ENCODE measurements at places on chromosomes 6 and 20.

- DNase-seq, result no peak
Observed at GRCh38 chr6:99940582-99940981, 53.4 kb downstream of the MCHR2 start.

- no peak for DNase-seq
Observed at GRCh38 chr6:170221753-170222400, 69.0 kb downstream of the DLL1 start.

- DNase-seq, result no peak
Observed at GRCh38 chr6:1335367-1336037, 23.6 kb downstream of the FOXQ1 start.

DNA sequence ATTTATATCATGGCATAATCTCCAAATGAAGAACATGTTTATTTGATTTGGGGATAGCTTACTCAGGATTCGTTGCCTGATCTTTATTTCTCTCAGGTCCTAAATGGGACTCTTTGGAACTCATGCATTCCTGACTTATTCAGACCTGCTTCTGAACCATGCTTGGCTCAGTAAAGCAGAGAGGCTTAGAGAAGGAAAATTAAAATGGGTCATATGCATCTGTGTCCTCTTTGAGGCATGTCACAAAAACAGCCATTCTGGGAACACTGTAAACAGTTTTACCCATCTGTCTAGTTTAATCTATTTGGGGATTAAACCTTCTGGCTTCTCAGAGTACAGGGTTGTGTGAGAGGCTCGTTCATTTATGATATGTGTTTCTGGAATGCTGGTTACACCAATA is 1017.3 kb downstream of the KIF16B start:
- DNase-seq, result no peak

DNA sequence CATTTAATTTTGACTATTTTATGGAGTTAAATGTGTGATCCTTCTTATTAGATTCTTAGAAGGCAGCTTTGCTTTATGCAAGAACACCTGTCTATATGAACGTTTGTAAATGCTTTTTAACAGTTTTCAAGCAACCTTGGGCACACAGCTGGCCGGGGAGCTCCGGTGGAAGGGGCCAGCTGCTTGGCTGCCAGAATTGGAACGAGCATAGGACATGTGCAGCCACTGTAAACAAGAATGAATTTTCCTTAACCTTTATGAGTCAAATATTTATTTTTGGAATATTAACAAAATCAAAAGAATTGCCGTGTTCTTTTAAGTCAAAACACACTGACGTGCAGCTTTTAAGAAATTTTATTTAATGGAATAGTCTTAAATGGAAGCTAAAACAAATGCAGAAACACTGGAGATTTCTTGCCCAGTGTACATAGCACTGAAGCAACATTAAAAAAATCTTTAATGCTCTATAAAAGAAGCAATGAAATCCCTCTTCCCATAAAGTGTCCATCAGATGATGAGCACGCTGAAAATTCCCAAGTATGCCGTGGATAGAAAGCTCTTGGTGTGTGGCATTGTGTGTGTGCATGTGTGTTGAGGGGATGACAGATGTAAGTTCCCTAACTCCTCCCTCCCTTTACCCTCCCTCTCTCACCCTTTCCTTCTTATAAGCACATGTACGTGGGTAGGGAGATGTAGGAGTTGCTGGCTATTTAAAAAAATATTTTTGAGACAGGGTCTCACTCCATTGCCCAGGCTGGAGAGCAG is 208.9 kb upstream of the EXOC2 start:
- DNase-seq, result no peak

DNA sequence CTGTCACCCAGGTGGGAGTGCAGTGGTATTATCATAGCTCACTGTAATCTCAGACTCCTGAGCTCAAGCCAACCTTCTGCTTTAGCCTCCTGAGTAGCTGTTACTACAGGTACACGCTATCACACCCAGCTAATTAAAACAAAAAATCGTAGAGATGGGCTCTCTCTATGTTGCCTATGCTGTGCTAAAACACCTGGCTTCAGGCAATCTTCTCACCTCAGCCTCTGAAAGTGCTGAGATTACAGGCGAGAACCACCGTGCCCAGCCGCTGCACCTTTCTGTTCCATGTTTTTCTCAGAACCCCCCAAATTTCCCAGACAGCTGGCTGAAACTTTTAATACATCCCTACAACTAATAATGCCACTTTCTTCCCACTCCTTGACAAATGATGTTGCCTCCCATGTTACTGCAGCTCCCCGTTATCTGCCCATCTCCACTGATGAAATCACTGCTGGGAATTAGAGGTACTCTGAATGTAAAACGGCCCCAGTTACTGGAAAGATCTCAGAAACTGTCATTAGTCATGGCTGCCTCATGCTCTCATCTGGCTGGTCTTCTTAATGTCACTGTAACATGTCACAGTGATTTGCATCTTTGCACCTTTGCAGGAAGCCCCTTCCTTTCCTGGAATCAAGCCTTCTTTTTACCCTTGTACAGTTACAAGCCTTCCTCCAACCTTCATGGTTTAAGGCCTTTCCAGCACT is 697.5 kb downstream of the PRKN start:
- DNase-seq, result no peak

DNA sequence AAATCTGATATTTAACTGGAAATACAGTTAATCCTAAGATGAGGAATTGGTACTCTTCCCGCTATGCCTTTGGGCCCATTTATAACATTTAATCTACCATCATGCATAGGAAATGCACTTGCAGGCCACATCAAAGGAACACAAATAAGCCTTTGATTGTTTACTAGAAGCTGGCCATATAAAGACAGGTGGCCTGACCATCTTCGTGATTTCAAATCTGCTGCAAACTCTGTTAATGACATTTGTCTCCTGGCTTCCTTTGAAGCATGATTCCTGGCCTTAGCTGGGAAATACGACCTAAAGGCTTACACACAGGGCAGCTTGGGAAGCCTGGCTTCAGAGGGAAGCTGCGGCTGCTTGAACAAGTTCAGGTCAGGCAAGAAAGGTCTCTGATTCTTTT is 552.1 kb downstream of the CDH26 start:
- DNase-seq, result no peak

DNA sequence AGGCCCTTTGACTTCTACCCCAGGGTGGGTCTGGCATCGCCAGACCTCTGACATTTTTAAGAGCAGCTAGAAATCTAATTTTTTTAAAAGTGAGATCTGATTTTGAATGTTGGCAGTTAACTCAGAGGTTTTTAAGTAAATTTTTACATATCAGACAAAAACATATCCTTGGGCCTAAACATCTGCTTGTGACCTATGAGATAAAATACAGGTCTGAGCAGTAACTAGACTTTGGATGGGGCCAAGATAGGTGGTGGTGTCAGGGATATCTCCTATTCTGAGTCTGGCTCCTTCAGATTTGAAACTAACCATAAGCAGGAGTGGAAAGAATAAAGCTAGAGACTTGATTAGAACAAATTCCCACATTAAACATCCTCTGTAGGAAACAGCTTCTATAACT is 17.6 kb downstream of the RALY start:
- DNase-seq, result no peak

GRCh38 chr6:129795261-129795660 is 65.9 kb downstream of the TMEM244 start:
- DNase-seq, result no peak

DNA sequence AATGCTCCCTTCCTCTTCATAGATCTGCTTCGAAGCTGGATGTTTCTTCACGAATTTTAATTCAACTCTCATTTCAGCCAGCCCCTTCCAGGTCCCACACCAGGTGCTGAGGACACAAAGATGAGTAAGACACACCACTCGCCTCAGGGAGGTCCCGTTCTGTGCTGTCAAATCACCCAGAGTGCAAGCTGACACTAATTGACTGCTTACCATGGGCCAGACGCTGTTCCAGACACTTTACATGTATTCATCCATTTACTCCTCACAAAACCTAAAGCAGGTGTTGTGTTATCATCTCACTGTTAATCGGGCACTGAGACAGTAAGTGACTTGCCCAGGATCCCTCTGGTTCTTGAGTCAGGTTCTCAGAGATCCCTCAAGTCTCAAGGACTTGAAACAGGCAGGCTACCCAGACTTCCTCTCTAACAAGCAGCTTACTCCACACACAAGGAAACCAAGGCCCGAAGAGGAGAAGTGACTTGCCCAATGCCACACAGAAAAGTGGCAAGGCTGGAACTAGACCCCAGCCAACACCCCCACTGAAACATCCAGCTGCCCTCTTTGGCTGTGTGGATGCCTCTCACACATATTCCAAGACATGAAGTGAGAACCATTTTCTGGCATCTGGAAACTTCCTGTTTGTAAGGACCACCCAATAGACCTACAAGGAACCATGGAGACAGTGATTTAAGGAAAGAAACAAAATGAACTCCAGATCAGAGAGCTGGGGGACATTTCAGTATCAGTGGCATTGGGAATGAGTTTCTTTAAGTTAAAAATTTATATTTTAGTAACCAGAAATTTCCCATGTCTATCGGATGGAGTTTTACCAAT is 174.5 kb downstream of the CDC5L start:
- DNase-seq, result no peak

DNA sequence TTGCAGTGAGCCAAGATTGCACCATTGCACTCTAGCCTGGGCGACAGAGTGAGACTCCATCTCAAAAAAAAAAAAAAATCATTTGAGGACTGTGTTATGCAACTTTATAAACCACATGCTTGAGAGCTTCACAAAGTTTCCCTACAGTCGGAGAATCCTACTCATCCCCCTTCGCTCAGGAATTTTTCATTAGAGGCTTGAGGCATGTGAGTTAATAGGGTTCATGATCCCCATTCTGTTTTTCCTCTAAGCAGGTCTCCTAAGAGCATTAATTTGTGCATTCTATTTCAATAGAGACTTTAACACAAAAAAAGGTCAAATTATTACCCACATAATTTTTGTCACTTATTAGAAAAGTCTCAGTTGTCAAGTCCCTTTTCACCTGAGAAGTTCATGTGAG is 103.7 kb upstream of the SOX4 start:
- no peak for DNase-seq

GRCh38 chr6:126113261-126113660 is 126.9 kb downstream of the TRMT11 start:
- no peak for DNase-seq

- no peak for DNase-seq
Observed at GRCh38 chr6:106339334-106340029, 13.9 kb upstream of the ATG5 start.

DNA sequence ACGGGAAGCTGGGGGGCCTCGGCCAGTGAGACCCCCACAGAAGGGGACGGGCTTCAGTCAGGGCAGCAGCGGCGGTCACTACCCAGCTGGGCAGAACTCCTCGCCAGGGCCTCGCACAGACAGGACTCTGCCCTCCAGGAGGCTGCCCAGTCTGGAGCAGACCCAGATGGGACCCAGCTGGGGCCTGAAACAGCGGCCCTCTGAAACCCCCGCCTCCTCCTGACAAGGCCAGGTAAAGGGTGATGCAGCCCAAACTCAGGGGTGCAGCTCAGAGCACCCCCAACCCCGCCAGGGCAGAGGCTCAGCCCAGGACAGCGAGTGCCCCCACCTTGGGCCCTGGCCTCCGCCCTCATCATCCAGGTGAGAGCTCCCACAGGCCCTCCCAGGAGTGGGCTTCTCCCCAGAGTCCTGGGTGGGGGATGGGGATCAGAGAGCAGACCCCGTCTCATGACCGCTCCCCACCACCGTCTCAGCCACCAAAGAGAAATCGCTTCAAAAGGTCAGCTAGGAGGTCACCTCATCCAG is 2.2 kb downstream of the EEF1A2 start:
- DNase-seq, result no peak

- DNase-seq, result no peak
Observed at GRCh38 chr6:66970373-66970772, 1263.3 kb upstream of the EYS start.

- no peak for DNase-seq
Observed at GRCh38 chr6:150229436-150230163, 86.8 kb downstream of the PPP1R14C start.
